ENCODE measurements at places on chromosomes 7 and 10.

- DNase-seq: no peak
Observed at GRCh38 chr7:37102518-37103137, 346.0 kb downstream of the ELMO1 start.

- no peak for DNase-seq
Observed at GRCh38 chr7:97418312-97418711, 300.8 kb downstream of the SDHAF3 start.

GRCh38 chr7:117110480-117111315 is 157.4 kb downstream of the ST7 start:
- peak; percentile 12 for DNase-seq

- no peak for DNase-seq
Observed at GRCh38 chr10:13117841-13118783, 18.1 kb downstream of the OPTN start.

DNA sequence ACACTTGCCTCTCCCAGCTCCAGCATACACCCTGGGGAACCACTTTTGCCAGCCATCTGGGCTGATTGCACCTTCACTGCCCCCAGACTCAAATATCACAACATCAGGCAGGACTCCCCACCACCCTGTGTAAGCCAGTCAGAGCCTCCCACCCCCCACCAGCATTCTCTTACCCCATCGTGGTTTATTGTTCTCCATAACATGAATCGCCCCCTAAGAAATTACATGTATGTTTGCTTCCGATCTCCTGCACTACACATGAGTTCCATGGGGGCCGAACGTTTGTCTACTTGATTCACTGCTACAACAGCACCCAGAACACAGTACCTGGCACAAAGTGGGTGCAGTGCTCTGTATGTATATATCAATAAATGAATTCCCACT is 39.4 kb downstream of the CREB3L2 start:
- DNase-seq: no peak

- DNase-seq: no peak
Observed at GRCh38 chr7:122310119-122311021, 5.8 kb upstream of the FEZF1 start.

DNA sequence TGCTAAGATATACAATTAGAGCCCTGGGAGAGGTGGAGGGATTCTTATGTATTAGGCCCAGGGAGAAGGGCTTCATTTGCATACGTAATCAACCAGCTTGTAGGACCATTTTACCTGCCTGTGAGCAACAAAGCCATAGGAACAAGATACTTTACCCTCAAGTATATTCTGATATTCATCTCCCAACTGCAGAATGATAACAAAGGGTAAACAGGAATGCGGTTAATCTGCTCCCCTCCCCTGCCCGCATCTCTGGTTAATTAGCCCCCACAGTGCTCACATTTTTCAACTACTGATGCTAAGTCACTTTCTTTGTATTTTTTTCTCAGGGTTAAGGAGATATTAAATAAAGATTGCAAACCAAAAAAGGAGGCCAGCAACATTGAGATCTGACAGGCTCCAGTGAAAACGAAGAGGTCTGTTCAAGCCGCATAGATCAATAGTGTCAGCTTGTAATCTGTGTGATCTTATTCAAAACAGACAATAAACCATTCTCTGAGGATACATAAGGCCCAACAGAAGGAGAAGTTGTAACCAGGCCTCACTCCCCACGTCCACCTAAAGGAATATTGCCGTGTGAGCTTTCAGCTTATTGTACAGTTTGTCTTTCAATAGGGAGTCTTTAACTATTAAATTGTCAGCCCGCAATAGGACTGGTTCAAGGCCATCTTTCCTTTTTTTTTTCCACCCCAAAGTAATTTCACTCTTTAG is 203.4 kb downstream of the RAPGEF5 start:
- DNase-seq: no peak

Data from stimulated activated CD4-positive, alpha-beta T cell treated with anti-CD3 and anti-CD28 coated beads, Interleukin-15, amount 100 ng/mL, for 1 hour (primary cell).